ENCODE measurements at places on chromosomes 2 and 18. TPM values are rescaled to one million over a fixed set of nuclear protein-coding genes. Genes with fewer than 3 reads are reported as not detected.

GRCh38 chr2:42457011-42457410, 36.8 kb downstream of the KCNG3 start:
- no peak for DNase-seq

GRCh38 chr2:205903549-205904129, 182.3 kb downstream of the INO80D start:
- no peak for DNase-seq

DNA sequence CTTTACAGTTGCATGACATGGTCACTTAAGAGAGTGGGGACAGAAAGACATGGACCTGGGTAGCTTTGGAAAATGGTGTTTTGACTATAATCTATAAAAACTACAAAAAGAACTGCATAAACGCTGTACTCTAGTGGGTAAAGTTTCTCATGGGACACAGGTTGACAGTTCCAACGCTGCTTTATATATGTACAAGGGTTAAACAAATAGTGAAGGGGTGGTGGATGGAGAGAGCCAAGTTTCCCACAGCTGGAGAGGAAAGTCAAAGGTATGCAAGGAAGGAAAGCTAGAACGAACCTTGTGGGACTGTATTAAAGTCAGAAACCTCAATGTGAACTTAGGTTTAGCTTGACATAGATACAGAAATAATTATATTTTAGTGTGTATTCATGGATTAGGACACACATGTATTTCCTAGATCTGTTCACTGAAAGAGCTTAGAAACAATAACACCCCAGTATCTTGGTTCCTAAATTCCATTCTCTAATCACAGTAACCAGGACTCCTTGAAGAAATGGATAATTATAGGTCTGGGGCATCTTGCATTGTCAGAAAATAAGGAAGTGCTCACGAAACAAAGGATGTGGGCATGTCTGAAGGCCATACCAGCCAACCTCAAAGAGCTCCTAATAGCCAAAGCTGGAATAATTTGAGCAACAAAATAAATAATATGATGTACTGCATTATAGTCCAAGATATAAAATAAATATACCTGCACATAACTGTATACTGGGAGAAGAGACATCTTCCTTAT, 28.8 kb downstream of the TANC1 start:
- no peak for DNase-seq

DNA sequence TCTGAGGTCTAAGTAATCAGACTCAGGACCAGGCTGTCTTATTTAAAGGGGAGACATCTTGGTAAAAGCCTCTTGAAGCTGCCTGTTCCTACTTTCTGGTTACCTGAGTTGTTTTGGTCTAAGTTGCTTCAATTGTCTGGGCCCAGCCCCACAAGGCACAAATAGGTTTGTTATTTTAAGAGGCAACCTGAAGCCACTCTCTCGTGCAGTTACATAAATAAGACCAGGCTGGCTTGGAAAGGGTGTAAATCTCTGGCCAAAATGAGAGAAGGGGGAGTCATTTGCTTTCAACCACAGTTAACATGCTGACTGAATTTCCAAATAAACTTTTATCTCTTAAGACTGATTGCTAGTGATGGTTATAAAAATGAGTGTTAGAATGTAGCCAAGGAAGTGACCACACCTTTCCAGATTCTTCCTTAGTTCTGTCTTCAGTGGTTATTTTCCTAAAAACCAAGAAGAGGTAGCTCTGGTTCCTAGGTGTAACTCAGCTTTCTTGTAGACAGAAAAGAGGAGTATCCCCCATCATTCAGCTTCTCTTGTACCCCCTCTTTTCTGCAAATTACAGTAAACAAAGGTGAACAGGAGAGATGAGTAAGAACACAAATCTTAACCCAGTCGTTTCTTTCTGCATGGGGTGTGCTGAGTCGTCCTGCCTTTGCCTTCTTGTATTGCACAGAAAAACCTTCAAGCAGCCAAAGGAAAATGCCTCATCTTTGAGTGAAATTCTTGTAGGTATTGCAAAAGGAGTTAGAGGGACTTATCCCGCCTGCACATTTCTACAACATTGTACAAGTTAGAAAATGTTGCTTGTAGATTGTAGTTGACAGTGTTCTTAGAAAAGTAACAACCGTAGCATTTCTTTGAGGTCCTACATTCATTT, 161.5 kb upstream of the NT5C1B start:
- DNase-seq = peak; percentile 11

GRCh38 chr2:191679818-191680600, 2.1 kb downstream of the NABP1 start:
- no peak for DNase-seq

DNA sequence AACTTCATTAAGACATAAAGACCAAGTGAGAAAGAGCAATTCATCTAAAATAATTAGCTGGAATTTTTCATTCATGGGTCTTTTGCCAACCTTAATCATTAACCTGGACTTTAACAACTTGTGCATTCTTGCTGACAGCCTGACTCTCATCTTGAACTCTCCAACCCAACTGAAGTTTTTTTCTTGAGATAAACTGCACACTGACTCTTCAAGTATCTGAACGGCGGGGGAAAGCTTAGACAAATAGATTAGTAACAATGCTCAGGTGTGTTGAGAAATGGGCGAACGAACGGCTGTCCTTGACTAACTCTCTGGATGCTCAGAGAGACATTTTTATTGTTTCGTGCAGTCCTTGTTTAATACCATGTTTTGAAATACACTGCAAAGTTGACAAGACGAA, 186.0 kb downstream of the DPP10 start:
- no peak for DNase-seq

The UGT1A4 gene
- not detected for total RNA-seq

- peak; percentile 48 for DNase-seq
These were observed 62.5 kb downstream of the TGOLN2 start for GRCh38 chr2:85265304-85265703.

The SPC25 gene
- 8.2 TPM for total RNA-seq

DNA sequence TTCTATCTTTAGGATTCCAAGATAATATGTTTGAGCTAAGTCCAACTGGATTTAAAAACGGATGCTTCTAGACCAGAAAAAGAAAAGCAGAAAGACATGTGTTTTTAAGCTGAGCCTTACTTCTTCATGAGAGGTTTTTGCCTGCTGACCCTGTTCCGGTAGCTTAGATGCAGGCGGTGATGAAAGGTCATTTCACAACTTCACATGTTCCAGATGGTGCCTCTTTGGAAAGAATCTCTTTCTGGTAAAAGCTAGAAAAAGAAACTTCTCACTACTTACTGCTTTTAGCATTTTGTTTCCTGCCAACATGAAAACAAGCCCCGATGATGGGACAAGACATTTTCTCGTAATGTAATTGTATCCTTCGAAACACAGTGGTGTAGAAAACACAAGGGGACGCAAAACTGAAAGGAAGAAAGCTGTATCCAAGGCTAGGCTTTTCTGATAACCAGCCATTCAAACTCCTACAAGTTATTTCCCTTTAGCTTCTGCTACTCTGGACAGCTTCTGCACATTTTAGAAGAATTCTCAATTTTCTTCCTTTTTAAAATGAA, 407.3 kb upstream of the LYPD1 start:
- DNase-seq = peak; percentile 87

- no peak for DNase-seq
These were observed 45.9 kb upstream of the SPOPL start for GRCh38 chr2:138455691-138456090.

The ATP5F1A gene
- 369 TPM for total RNA-seq

GRCh38 chr2:109270505-109271312, 141.7 kb downstream of the SH3RF3 start:
- no peak for DNase-seq

The DYNAP gene
- total RNA-seq = 0.10 TPM

DNA sequence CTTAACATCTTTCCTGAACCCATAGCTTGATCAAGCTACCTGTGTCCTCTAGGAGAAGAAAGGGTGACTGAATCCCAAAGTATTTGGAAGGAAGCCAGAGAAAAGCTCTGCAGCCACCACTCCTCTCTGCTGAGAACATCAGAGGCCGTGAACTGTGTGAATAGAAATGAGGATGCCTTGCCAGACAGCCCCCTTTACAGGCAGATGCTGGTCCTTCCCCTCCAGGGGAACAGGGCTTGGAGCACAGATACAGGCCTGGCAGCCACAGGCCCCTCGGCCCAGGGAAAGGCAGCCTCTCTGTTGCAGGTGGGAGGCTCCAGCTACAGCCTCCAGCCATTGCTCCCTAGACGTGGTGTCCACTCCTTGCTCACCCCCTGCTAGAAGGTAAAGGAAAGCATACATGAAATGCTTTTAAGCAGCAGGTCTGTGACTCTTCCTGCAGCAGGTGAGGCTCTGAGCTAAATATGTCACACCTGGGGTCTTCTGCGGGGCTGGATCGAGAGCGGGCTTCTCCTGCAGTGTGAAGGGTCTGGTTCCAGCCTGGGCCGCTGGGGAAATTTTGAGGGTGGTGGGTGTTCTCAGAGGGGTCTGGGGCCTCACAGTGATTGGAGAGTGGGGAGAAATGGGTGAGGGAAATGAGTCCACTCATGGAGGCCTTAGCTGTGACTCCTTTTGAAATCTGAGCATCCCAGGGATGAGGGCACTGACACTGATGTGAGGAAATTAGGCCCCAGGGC, 234.0 kb downstream of the KLHL29 start:
- DNase-seq = peak; percentile 36

- DNase-seq = no peak
These were observed 5.0 kb upstream of the MEIS1 start for GRCh38 chr2:66429693-66430504.

The ZAP70 gene
- 1.4 TPM for total RNA-seq

The HJURP gene
- 6.6 TPM for total RNA-seq

The UGT1A3 gene
- not detected for total RNA-seq

The GKN2 gene
- not detected for total RNA-seq

DNA sequence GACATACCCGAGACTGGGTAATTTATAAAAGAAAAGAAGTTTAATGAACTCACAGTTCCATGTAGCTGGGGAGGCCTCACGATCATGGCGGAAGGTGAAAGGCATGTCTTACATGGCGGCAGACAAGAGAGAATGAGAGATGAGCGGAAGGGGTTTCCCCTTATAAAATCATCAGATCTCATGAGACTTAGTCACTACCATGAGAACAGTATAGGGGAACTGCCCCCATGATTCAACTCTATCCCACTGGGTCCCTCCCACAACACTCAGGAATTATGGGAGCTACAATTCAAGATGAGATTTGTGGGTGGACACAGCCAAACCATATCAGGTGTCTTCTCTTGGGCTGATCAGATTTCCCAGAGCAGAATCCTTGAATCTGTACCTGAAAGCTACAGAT, 617.3 kb upstream of the ID2 start:
- DNase-seq = no peak

Measured in skin of body (tissue), 3 donors.